Natural killer cell treated with Interleukin-12 subunit alpha and Interleukin-12 subunit beta and Interleukin-15 and Interleukin-18, amount 100 ng/mL, for 72 hours (primary cell): ENCODE measurements at places on chromosomes 1 and 21.
A peak's percentile ranks its signal among the peaks of the same experiment; 100 is the strongest.

DNA sequence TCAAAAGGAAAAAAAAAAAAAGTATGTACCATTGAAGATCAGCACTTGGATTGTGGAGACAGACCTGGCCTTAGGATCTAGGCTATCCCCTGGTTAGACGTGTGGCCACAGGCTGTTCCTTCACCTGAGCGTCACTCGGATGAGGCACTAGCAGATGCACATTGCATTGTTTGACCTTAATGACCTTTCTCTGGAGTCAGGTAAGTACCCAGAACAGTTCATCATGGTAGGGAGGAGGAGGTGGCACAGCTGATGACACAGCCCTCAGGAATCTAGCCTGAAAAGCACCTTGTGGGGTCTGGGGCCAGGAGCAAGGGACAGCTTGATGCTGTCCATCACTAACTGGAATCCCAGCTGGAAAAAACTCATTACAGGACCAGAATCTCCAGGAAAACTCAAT lies 21.2 kb downstream of the NECAP2 start:
- DNase-seq = no peak

- DNase-seq = no peak
Measured at GRCh38 chr1:180854001-180854400, 58.7 kb upstream of the KIAA1614 start.

DNA sequence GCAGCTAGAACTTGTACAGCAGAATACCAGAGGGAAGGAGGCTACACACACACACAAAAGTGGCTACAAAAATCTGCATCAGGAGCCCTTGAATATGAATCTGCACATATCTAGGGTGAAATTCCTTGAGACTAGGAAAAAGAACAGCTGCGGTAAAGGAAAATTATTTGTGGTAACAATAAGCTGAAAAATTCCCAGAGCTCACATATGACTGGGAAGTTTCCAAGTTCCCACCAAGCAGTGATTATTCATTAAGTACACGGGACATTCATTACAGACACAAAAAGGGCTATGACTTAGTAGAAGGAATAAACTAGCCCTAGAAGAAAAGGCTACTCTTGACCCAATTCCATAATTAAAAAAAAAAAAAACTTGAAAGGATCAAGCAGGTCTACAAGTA lies 149.5 kb upstream of the BACE2 start:
- DNase-seq = no peak

GRCh38 chr1:202090994-202091393 lies 31.7 kb upstream of the GPR37L1 start:
- DNase-seq = no peak

GRCh38 chr1:14724678-14725077 lies 126.2 kb downstream of the KAZN start:
- no peak for DNase-seq

DNA sequence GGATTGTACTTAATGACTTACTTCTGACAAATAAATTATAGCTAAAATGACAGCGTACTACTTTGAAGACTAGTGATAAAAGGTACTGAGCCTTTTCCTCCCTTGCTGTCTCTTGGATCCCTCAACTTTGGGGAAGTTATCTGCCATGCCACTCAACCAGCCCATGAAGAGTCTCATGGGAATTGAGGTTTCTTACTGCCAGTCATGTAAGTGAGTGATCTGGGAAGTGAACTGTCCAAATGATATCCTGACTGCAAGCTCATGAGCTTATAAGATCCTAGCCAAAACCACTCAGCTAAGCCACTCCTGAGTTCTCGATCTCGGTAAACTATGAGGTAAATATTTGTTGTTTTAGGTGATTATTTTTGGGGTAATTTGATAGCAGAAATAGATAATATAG lies 247.8 kb downstream of the NCAM2 start:
- DNase-seq = no peak

DNA sequence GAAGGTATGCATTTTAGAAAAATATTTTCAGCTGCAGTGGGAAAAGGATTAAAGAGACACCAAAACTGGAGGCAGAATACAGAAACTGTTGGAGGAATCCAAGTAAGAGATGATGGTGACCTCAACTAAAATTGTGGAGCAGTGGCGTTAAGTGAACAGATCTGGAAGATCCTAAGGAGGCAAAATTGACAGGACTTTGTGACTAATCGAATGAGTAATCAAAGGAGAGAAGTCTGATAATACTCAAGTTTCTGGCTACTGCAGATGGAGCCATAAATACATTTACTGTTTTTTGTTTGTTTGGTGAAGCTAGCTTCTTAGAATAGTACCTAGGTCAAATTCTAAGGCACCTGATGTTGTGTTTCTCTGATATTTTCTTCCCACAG lies 3.1 kb downstream of the CTBS start:
- no peak for DNase-seq

GRCh38 chr1:78072216-78072615 lies 26.4 kb downstream of the GIPC2 start:
- DNase-seq = no peak

GRCh38 chr1:58575551-58576324 lies 1.3 kb downstream of the TACSTD2 start:
- DNase-seq = no peak

DNA sequence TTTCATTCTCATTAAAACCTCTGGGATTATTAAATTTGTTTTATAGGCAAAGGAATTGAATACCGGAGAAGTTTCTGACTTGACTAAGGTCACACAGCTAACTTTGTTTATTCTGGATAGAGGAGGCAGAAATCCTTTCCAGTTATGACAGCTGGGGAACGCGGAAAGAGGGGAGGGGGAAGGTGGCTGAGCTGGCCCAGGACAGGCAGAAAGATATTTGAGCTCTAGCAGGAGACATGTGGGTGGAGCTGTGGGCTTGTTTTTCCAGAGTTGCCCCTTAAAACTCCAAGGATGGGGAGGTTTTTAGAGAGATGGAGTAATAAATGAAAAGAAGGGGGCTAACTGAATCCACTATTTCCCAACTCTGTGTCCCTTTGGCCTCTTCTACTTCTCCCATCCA lies 27.8 kb downstream of the FOXD2 start:
- no peak for DNase-seq

- no peak for DNase-seq
Measured at GRCh38 chr21:35482933-35483662, 434.0 kb upstream of the RUNX1 start.

DNA sequence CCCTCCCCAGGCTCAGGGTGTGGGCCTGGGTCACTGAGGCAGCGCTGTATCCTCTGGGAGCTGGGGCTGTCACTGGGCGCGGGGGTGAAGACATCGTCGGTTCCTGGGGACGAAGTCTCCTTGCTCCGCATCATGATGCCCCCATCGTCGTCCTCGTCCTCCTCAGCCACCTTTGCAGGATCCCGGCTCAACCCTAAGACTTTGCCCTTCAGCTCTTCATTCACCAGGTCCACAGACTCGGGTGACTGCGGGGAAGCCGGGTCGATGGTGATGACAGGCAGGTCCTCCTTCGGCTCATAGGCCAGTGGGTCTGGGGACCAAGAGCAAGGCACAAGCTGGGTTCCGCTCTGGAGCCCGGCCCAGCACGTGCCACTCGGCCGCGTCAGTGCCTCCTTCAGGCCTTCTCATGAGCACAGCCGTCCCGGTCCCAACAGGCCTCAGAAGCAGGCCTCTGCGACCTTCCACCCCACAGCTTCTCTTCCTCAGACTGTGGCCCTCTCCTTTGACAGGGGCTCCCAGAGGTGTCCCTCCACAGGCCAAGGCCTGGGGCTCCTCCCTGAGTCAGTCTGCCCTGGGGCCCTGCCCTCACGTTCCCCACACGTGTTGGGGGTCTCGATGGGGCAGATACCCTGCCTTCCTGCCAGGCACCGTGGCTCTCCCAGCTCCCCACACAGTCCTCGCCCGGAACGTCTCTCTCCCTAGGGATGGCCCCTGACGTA lies 54.4 kb downstream of the SLC9A1 start:
- no peak for DNase-seq

DNA sequence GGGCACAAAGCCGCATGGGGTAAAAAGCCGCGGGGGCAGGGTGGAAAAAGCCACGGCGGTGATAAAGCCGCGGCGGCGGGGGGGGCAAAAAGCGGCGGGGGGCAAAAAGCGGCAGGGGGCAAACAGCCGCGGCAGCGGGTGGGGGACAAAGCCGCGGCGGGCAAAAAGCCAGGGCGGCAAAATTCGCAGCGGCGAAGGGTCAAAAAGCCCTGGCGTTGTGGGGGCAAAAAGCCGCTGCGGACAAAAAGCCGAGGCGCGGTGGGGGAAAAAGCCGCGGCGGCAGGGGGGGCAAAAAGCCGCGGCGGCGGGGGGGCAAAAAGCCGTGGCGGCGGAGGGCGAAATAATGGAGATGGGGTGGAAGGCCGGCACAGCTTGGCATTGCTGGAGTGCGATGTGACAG lies 3902.9 kb downstream of the SRGAP2C start:
- no peak for DNase-seq

DNA sequence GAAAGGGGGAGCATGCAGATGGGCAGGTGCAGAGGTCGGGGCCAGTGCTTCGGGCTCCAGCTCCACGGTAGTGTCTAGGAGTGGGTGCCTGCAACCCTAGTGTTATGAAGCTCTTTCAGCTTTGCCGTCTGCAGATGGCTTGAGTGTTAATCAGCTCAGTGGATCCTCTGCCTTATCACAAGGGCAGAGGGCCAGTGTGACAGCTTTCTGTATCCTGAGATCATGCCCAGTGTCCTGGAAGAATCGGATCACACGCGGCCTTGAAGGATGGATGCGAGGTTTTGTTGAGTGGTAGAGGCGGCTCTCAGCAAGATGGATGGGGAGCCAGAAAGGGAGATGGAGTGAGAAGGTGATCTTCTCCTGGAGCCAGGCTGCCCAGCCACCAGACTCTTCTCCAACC lies 25.5 kb upstream of the C1orf146 start:
- no peak for DNase-seq

DNA sequence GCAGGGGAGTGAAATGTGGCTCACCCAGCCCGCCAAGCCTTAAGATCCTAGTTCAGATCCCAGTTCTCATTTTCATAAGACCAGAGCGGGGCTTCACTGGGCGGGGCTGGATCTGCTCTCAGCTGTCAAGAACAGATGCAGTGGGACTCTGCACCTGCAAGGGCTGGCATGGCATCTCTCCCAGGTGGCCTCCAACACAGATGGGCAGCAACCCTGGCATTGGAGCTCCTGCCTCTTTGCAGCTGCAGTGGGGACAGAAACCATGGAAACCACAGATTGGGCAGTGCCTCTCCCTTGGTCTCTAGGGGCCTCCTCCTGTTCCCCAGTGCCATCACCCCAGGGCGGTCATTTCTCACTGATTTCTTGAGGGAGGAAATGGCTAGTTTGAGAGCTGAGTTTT lies 267.7 kb downstream of the PRDM2 start:
- no peak for DNase-seq

DNA sequence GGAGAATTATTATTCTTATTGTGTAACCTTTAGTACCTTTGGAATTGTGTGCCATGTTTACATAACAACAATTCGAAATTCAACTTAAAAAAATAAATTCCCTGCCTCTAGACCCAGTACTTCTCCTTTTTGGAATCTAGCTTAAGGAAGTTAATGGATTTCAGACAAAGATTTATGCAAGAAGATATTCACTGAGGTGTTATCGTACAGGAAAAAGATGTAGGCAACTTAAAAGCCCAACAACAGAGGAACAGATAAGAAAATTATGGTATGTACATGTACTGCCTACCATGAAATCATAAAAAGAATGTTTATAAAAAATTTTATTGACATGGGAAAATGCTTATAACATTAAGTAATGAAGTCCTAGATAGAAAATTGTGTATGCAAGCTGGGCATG lies 18.2 kb upstream of the STMN1 start:
- DNase-seq = no peak

- no peak for DNase-seq
Measured at GRCh38 chr1:183080406-183080805, 57.2 kb downstream of the LAMC1 start.

DNA sequence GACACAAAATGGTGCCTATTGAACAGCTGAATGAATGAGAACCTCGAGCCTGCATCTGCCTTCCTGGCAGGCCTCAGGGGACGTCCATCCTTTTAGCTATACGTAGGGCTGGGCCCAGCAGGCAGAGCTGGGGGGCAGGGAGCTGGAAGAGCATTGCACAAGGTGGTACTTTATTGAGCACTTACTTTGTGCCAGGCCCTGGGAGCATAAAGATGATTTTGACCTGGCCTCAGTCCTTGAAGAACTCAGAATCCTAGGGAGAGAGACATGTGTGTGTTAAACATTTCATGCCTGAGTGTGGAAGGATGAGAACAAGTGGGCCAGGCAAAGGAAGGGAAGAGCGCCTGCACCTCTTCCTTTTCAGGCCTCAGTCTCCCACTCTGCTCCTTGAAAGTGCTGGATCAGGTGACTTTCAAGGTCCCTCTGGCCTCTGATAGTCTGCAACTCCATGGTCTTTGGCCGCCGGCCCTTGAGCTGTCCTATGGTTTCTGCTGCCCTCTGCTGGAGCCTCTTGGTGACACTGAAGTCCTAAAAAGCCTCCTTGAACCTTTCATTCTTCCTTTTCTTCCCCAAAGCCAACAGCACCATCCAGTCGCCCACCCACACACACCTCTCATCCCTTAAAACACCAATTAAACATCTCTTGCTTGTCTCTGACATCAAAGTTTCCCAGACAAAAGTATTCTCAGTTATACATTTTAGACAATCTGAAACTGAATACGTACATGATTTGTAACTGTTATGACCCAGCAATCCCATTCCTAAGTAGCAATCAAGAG lies 3.5 kb upstream of the PEAR1 start:
- peak; percentile 73 for DNase-seq

DNA sequence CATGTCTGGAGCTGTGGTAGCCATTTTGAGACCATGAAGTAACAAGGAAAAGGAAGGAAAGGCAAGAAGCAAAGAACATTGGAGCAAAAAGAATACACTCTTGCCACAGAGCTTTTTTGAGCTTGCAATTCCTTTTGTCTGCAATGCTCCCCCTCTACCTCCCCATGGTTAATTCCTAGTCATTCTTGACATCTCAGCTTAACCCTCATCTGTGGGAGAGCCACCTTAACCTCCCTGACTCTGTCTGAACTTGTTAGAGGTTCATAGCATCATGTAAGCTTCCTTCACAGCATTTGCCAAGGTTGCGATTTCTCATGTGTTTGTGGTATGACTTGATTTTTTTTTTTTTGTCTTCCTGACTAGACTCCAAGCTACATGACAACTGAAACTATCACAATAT lies 564.1 kb upstream of the PLXNA2 start:
- DNase-seq = no peak

DNA sequence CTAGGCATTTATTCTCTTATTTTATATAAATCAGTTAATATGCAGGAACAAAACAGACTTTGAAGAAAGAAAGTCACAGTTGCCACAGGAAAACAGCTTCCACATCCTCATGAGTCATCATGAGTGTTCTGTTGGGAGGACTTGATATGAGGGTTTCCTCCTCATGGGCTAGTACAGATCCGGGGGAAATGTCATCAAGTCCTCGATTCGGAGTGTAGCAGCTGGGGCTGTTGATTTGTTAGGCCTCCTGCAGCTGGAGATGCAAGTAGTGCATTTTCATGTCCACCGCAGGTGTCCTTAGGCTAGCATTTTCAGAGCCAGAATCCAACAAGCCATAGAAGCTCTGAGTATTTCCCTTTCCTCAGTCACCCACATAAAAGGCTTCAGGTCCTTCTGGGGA lies 36.7 kb downstream of the ADAM30 start:
- no peak for DNase-seq

- DNase-seq = no peak
Measured at GRCh38 chr1:172673761-172674160, 14.9 kb downstream of the FASLG start.
